ENCODE measurements at places on chromosomes 5 and 9.

DNA sequence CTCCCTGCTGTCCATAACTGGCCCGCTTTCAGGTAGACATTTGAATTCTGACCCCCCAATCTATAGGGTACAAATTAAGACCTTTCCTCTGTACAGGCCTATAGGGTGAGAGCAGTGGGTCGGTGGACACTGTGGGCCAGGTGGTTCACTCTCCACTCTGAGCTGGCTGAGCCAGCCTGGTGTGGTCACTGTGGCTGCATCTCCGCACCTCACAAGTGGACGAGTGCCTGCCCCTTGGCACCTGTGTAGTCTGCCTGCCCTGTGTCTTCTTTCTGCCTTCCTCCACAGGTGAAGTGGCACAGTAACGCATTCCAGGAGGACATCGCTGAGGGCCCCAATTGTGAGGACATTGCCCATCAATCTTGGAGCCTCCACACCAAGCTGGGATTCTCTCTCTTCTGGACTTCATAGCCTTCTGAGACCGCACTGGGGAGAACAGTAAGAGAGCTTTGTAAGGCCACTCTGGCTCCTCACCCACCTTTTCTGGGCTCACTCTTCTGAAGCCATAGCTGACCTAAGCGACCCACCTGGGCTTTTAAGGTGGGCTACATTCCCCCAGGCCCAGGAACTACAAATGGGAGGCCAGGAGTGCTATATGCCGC, 33.5 kb upstream of the JADE2 start:
- DNase-seq: no peak

DNA sequence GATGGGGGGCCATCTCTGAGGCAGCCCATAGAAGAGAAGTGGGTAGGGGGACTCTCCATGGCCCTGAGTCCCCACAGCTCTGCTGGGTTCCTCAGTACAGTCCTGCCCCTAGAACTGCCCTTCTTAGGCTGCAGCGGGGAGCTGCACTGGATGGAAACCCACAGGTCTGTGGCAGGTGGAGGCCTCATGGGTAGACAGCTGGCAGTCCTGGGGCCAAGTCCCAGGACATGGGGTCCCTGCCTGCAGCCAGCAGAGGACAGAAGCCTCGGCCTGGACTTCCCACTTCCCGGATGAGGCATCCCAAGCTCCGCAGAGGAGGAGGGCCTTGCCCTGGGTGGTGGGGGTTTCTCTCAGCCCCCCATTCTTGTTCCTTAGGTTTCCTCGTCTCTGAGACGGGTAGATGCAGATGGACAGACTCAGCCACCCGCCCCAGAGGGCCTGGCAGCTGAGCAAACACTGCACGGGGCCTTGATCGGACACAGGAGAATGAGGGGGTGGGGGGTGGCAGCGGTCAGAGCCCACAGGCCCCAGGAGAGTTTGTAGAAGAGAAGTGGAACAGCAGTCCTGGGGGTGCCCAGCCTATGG, 153.8 kb downstream of the C9orf50 start:
- no peak for DNase-seq

DNA sequence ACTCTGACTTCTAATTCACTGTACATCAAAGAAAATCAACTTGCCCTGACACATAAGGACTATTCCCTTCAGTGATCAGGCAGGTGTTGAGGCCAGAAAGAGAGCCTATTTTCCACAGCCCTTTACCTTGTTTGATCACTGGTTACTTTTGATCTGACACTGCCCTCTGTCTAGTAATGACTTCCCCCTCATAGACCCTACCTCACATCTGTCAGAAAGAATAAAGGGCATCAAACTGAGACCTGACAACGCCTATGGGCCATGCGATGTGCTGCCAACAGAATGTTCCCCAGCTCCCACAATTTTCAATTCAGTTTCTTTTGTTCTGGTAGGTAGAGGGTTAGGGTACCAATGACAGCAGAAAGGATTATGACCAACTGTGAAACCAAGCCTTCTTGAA, 47.7 kb downstream of the FBXL17 start:
- no peak for DNase-seq

DNA sequence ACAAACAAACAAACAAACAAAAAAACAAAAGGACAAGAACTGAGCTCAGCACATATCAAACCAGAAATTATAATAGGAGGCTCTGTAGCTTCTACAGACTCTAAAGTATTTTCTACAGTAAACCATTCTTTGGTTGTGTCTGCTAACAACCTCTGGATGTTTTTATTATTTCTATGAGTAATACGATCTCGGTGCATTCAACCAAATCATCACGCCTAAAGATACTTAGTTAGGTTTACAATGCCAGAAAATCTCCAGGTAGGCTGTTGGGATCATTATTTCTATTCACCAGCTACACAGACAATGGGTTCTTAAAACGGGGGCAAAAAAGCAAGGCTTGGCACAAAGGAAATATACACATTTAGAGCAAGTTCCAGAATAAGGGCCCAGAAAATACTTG, 41.6 kb upstream of the ALDOB start:
- no peak for DNase-seq

DNA sequence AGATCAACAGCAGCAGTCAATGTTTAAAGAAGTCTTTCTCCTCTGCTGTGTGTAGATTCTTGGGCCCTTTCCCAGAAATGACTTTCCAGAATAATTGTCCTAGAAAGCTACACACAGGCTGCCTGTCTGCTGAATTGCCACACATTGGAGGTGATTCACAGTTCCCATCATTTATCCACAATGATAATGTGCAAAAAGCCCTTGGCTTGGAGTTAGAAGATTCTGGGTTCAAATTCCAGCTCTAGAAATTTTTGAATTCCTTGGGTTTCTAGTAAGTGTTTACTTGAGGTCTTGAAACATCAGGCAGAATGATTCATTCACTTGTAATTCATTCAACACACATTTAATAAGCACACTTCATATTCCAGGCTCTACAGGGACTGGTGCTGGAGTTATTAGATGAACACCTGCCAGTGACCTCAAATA, 28.6 kb upstream of the EPB41L4B start:
- DNase-seq: no peak

- no peak for DNase-seq
Measured at GRCh38 chr5:116669261-116670031, 94.8 kb upstream of the SEMA6A start.

DNA sequence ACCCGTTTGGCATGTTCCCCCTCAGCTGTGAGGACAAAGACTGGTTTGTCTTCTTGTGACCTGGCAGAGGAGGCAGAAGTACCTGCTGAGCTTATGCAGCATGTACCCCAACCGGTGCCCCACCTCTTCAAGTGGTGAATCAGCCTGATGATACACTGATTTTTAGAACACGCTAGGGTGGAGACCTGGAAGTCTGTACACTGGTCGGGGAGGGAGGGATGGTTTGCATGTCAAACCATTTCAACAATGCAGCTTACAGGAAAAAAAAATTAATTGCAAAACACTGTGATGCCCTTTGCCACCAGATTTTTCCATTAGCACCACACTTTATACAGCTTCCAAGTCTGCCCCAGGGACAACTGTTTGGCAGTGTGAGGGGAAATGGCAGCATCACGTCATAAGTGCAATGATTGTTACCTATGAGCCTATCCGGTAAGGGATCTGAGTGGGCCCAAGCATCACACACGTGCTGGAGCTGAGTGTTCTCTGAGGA, 155.1 kb upstream of the DMRT1 start:
- no peak for DNase-seq

Data from KG1 (cell line).